ENCODE measurements at places on chromosomes 5 and 9.
A peak's percentile ranks its signal among the peaks of the same experiment; 100 is the strongest.

GRCh38 chr9:117169089-117169621 lies 245.7 kb downstream of the ASTN2 start:
- no peak for DNase-seq

DNA sequence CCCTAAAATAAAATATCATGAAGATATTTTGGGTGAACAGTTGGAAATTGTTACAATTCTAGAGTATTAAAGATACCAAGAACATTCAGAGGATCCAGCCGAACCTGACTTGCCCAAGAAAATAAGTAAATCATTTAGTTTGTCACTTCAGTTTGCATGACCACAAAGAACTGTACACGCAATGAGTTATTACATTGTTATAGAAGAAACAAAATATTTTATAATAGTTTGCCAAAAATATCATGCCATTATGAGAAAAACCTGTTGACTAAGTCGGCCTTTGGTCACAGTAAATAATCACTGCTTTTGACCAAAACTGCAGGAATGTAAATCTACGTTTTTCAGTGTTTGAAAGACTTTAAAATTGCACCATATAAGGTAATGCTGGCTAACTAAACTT lies 27.9 kb downstream of the TRIO start:
- no peak for DNase-seq

- DNase-seq, result peak; percentile 10
Observed at GRCh38 chr5:152622628-152623027, 217.5 kb upstream of the NMUR2 start.

DNA sequence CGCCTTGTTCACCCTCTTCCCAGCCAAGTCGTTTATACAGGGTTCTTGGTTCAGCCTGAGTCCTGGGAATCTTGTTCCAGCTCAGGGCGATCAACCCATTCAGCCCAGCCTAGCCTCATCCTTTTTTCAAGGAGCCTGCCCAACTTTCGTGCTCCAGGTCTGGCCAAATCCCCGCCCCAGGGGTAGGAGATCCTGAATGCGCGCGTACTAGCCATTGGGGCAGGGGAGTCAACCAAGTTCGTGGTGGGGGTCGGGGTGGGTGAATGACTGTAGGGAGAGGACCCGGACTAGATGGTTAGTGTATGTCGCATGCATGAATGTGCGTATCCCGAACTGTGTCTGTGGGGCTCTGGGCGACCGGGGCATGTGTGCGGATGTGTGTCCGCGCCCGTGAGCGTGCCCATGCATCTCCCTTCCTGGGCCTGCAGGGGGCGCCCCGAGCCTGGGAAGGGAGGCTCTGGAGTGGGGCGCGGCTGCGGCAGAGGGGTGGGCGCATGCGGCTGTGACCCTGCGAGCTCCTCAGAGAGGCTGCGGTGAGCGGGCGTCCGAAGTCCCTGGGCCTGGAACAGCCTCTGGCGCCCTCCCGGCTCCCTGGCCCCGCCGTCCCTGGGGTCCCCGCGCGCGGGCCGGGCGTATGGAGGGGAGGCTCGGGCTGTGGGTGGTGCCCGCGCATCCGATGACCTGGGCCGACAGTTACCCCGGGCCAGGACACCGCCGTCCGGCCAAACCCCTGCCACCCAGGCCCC lies 8.7 kb downstream of the CCL21 start:
- peak; percentile 65 for DNase-seq

GRCh38 chr5:180540050-180540694 lies 46.0 kb downstream of the CNOT6 start:
- no peak for DNase-seq

DNA sequence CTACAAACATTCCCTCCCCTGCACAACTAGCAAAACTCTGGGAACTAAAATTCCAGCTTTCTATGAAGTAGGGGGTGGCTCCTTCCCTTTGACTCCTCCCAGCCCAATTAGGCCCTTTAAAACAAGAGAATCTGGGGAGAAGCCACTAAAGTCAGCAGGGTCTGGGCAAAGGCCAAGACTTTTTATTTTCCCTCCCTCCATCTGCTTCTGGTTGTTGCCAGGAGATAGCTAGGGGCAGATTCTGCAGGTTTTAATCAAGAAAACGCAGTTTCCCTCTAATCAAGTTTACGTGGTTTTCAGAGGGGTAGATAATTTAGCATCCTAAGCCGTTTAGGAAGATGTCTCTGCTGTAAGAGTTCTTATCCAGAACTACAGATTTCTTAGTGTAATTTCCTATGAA lies 114.5 kb upstream of the CDH6 start:
- DNase-seq, result no peak

DNA sequence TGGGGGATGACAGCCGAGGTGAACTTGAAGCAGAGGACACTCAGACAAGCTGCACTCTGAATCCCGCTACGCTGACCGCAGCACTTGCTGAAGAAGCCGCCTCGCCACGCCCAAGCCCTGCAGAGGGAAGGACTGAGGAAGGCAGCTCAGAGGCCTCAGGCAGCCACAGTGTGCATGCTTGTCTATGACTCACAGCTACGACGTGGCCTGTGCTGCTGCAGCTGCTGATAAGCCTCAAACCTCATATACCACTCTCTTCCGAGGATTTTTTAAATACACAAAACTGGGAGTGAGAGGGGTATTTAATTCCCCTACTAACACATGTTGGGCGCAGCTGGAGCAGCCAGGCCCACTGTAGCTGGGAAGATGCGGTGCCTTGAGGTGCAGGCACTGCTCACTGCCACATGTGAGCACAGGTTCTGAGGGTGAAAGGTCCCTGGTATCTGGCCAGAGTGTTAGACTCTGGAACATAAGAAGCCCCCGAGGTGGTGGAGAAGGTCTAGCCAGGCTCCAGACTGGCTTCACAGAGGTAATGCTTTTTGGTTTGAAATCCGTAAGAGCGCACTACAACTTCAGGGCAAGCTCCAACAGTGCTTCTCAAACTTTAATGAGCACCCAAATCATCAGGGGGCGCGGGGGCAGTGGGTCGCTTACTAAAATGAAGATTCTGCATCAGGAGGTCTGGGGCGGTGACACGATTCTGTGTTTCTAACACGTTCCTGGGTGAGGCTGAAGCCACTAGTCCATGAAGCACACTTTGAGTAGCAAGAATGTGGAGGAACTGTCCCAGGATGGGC lies 196.8 kb downstream of the AUH start:
- DNase-seq, result no peak

DNA sequence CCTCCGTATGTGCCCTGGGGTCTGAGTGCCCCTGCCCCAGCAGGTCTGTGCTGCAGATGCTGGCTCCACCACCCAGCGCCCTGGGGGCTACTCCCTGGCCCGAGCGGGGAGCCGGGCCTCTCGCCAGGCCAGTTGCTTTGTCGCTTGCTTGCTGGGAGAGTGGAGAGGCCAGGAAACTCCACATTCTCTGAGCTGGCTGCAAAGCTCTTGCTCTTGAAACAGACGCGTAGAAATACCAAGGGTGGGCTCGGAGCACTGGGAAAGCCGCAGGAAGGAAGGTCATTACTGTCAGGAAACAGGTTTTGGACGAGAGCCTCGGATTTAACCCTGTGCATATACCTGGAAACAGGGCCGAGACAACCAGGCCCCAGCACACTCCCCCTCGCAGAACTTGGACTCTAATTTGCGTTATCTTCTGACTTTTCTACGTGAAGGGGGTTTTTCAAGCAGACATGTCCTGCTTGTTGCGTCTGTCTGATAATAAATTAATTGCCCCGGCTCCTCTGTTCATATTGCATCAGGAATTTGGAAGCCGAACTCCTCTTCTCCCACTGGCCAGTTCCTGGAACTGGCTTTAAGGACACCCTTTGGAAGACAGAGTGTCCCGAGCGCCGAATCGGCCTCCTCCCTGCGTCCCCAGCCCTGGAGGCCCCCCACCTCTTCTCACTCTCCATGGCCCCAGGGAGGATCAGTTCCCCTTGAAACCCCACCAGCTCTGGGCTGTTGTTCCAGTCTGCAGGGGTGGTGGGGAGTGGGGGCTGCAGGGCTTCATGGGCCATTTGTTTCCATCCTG lies 11.2 kb downstream of the ADAMTSL2 start:
- DNase-seq, result no peak

DNA sequence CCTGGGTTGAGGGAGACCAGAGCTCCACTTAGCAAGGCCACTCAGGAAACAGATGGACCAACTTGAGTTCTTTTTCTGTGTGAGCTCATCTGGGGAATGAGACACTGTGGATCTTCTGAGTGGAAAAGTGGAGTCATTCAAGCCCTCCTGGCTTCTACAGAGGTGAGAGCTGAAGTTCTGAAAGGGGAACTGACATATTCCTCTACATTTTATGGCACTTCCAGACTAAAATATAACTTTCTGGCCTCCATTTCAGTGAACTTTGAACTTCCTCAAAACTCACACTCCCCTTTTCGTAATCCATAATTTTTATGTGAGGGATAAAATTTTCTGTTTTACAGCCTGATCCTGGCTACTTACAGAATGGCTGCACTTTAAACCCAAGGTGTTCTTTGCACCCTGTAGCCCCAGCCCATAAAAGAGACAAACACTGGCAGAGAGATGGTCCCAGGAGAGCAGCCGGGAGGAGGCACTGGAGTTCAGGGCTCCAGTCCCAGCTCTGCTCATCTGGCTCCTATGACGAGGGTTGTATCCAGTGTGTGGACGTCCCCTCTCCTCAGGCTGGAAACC lies 10.8 kb downstream of the SPAAR start:
- no peak for DNase-seq

GRCh38 chr5:160833806-160834205 lies 18.2 kb downstream of the ATP10B start:
- no peak for DNase-seq

- DNase-seq, result no peak
Observed at GRCh38 chr5:76811214-76811613, 7.6 kb upstream of the F2RL1 start.

DNA sequence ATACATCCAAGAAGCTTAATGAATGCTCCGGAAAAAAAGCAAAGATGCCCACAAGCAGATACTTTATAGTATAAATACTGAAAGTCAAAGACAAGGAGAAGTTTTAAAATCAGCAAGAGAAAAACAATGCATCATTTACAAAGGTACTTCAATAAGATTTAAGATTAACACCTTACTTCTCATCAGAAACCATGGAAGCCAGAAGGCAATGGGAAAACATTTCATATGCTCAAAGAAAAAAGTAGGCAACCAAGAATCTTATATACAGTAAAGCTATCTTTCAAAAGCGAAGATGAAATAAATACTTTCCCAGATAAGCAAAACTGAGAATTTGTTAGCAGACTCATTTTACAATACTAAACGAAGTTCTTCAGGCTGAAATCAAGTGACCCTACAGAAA lies 51.1 kb downstream of the ABHD17B start:
- no peak for DNase-seq

DNA sequence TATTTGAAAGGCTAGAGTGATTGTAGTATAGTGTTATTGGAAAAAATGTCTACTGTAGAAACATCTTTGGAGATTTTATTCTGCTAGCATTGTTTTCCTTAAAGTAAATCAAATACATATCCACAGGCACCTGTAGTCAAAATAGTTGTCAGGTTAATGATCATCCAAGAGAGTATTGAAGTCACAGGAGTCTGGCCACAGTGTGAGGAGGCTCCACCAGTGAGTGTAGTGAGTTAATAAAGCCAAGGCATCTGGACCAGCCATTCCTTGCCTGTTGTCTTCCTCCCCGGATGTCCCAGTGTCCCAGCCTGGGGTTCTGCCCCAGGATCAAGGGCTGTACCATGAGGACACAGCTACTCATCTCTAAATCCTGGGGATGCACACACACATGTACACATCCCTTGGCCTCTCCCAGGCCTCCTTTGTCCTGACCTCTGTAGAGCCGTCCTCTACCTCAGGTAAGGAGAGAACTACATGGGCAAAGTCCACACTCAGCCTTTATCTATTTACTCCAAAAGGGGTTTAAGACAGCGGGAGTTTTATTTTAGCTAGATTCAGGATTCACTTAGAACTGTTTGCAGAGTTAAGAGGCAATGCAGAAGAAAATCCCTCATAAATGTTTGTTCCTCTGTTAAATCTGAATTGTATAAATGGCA lies 3.7 kb downstream of the PIK3R1 start:
- DNase-seq, result no peak

- DNase-seq, result no peak
Observed at GRCh38 chr9:27750566-27750965, 177.3 kb upstream of the C9orf72 start.

GRCh38 chr9:14824481-14824880 lies 85.7 kb downstream of the FREM1 start:
- DNase-seq, result no peak

DNA sequence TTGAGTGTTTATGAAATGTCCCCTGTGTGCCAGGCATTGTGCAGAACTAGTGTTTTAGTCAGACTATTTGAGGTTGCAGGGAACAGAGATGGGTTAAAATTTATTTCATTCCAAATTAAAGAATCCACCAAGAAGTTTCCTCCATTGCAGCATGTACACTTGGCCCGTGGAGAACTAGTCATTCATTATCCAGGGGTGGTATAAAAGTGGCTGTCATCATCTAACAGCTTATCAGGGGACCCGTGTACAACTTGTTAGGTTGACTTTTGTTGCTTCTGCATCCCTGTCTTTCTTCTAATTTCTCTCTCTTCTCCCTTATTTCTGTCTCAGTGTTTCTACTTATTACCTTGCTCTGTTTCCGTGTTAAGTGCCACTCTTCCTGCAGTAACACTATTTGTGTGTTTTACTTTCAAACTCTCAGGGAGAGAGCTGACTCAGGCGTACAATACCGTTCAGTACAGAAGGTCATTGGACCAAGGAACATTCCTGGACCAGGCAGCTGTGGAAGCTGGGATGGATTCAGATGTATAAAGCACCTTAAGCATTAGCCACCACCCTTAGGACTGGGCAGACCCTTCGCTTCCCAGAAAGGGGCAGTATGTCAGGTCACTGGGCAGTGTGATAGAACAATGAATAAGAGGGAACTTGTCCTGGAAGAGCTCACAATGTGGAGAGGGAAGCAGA lies 36.1 kb downstream of the MAP3K1 start:
- no peak for DNase-seq

DNA sequence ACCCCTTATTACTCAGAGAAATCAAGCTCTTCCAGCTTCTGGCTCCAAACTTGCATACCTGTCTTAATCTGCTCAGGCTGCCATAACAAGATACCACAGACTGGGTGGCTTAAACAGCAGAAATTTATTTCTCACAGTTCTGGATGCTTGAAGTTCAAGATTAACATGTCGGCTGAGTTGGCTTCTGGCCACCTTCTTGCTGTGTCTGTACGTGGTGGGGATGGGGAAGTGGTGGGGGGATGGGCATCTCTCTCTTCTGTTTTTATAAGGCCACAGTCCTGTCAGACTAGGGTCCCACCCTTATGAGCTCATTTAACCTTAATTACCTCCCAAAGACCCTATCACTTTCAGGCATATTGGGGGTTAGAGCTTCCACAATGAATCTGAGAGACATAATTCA lies 140.5 kb downstream of the SV2C start:
- DNase-seq, result no peak

GRCh38 chr5:101995585-101995984 lies 300.5 kb downstream of the SLCO4C1 start:
- peak; percentile 1 for DNase-seq

DNA sequence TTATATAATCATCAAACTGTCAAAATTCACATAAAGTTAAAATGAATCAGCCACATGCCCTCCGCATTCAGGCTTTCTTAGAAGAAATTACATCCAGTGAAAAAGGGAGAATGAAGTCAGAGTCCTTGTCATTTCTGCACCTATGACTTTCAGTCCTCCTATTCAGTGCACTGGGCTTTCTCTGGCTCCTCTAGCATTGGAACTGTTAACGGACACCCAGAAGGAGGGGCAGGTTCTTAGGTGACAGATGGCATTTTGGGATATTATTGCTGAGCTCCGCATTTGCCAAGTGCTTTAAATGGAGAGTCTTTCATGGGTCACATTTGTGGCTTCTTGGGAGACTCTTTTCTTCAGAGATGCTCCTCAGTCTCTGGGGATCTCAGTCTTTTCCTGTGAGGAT lies 40.0 kb downstream of the ADAMTS19 start:
- DNase-seq, result no peak

- no peak for DNase-seq
Observed at GRCh38 chr9:105854026-105854782, 159.9 kb downstream of the TMEM38B start.
